Activated T-cell treated with anti-CD3 and anti-CD28 coated beads, Interleukin-2, amount 50 U/mL, for 48 hours (primary cell): ENCODE measurements at places on chromosomes 11 and 22.

DNA sequence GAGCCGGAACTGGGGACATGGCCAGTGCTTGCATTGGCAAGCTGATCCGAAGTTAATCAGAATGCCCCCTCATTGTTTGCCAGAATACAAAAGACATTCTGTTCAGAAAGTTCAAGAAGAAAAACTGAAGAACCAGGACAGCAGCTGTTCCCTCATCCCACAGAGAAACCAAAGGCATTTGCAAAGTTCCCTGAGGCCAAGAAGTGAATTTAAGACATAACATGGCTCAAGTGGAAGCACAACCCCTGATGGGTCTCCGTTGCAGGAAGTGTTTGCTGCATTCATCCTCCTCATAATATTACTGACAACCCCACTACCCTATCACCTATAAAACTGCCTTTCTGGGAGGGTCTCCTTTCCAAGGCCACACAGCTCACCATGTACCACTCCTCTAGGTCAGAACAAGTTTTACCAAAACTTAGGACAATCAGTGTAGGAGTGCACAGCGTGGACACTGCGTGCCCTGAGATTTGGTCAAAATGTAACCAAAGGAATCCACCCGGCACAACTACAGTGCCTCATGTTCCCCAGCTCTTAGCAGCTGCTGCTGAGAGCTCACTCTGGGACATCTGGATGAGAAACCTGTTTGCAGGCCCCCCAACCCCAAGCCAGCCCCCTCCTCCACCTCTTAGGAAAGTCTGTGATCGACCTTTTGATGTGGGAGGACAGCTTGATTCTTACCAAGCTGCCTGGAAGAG lies 101.6 kb upstream of the AKIP1 start:
- no peak for DNase-seq

GRCh38 chr22:38882972-38883622 lies 11.1 kb upstream of the CBX6 start:
- no peak for DNase-seq

DNA sequence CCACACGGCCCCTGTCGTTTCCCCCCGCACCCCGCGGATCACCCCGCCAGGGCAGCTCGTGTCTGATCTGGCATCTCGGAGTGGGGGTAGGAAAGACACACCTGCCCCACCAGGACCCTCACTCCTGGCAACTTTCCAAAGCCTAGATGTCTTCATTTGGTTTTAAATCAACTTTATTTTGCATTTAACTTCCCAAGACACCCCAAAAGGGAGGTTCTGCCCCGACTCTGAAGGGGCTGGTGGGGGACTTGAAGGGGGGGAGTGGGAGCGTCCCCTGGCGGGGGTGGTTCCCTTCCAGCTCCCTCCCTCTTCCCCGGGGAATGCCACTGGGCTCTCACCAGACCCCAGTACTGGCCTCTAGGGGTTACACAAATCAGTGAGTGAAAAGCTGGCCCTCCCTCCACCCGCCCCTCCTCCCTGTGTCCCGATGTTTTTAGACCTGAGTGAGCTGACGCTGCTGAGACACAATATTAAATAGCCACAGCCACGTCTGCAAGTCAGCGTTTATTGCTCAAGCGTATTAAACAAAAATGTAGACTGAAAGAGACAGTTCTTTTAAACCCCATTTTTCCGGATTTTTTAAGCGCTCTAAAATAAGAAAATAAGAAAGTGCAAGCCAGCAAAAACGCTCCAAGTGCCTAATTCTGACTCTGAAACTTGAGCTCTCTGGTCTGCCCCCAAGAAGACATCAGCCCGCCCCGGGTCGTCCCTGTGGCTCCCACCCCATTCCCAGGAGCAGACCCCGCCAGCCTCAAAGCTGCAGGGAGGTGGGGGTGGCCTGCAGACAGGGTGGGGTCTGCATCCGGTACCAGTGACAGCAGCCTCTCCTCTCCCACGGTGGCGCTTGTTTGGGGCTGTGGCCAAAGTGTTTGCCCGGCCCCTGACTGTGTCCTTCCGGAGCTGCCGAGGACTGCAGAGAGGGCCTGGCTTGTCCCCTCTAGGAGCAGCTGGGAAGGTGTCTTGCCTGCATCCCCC lies 1.1 kb upstream of the TTLL8 start:
- DNase-seq = no peak

GRCh38 chr11:115606498-115607220 lies 102.4 kb upstream of the CADM1 start:
- DNase-seq = no peak

GRCh38 chr11:116173941-116174911 lies 598.6 kb downstream of the BUD13 start:
- DNase-seq = no peak

- no peak for DNase-seq
Measured at GRCh38 chr11:21307874-21308273, 638.5 kb downstream of the NELL1 start.

GRCh38 chr22:26753125-26753862 lies 95.9 kb downstream of the MIAT start:
- no peak for DNase-seq

DNA sequence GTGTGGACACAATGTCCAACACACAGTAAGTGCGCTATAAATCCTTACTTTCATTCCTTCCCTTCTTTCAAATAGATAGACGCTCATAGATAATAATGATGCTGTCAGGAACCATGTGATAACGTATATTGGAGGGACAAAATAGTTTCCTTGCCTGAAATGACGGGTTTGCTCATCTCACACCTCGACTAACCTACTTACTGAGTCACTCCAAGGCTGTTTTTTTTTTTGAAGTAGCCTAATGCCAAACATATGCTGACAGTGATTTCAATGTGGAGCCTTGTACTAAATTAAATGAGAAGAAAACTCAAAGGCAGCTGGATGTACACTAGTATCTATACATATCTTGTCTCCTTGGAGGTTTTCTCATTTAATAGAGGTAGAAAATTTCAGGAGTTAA lies 400.5 kb downstream of the NELL1 start:
- no peak for DNase-seq
